ENCODE measurements at places on chromosomes 5 and 9.

DNA sequence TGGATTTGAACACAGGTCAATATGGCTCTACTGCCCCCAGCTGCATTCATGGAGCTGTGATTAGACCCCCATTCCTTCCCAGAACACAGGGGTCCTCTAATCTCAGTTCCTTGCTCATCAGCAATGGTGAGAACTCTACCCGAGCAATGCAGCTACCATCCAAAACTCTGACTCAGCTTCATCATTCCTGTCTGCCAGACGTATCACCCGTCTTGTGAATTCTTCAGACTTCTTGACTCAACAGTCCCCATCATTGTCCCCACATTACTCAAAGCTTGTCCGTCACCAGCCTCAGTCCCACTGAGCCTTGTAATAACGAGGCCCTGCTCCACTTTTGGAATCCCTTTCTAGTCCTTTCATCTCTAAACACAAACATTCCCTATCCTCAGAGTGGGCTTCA is 36.3 kb upstream of the STX17 start:
- DNase-seq = no peak

- DNase-seq = no peak
Measured at GRCh38 chr9:120934281-120934680, 7.7 kb upstream of the TRAF1 start.

- DNase-seq = peak; percentile 77
Measured at GRCh38 chr5:173329491-173330337, 1.5 kb upstream of the STC2 start.

DNA sequence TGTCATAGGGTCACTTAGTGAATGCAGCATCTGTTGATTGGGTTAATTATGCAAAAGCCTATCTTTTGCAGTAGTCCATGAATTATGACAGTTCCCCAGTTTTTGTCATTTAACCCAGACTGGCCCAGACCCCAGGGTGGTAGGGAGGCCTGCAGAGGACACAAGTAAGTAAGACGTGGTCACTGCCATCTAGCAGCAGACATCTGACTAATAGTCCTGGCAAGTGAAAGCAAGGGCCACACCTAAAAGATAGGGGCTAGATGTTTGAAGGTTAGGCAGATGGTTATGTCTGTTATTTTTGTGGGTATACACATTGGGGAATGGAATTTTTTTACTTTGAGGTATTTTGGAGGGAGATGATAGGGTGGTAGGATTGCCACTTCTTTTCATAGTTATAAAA is 48.0 kb downstream of the RAB14 start:
- no peak for DNase-seq

- no peak for DNase-seq
Measured at GRCh38 chr5:103706939-103707682, 144.5 kb upstream of the NUDT12 start.

GRCh38 chr9:114860187-114860586 is 54.3 kb upstream of the TNFSF15 start:
- no peak for DNase-seq

GRCh38 chr5:141149812-141150211 is at the start of gene PCDHB6:
PCDHB6 (plus strand) TSS chr5:141150057; CDS start chr5:141150258, 201 bp downstream.
- peak; percentile 13 for DNase-seq

DNA sequence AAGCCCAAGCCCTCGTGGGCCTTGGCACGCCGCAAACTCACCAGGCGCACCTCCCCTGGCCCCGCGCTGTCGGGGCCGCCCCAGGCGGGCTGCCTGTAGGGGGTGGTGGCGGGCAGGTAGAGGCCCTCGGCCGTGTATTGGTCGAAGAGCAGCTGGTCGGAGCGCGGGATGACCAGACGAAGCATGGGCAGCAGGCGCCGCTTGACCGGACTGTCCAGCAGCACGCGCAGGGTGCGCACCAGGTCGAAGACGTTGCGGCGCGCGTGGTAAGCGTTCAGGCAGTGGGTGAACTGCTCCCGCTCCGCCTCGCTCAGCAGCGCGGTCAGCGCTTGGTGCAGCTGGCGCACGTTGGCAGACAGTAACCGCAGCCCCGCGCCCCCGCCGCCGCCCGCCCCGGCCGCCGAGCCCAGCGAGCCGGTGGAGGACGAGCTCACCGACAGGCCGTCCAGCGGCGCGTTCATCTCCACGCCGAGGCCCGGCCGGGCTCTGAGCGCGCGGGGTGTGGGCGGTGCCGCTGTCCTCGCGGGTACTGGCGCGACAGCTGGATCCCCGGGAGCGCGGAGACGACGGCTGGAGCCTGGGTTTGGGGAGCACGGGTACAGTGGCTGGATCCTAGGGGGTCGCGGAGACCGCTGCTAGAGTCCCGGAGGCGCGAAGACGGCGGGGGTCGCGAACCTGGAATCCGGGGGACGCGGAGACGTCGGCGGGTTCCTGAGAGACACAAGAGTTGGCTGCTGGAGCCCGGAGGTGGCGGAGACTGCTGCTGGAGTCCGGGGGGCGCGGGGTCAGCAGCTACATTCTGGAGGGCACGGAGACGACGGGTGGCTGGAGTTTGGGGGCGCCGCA is 709 bp downstream of the WHRN start:
- DNase-seq = peak; percentile 63

- no peak for DNase-seq
Measured at GRCh38 chr9:18793122-18793521, 239.9 kb downstream of the SAXO1 start.

GRCh38 chr9:137878146-137878941 is 762 bp downstream of the CACNA1B start:
- DNase-seq = peak; percentile 51

DNA sequence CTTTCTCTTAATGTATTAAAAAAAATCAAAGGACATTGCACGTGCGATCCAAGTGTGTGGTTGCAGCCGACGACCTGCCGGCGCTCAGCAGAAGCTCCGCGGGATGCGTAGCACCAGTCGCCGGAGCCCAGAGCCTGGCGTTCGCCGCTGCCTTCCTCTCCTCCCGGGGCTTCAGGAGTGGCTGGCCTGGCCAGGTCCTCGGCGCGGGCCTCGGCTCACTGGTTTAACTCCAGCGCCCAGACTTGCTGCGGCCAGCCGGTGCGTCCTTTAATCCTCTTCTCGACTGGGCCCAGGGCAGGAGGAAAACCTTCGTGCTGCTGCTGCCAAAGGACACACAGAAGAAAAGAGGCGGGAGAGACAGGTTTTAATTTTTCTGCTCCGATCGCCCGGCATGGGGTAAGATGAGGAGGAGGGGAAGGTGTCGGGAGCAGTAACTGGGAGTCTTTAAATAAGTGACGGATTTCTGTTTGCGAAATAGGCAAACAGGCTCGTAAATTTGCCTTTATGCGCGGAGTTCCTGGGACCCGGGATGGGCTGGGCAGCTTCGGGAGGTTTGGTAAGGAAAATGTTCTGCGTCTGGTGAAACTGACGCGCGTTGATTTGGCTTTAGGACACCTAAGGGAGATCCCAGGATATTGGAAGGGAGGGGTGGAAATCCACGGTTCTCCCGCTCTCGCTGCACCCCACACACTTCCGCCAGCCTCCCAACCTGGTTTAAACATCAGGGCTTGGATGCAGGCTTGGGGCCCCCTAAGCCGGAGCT is 2.3 kb downstream of the HAND1 start:
- DNase-seq = no peak

- DNase-seq = no peak
Measured at GRCh38 chr5:84255315-84255714, 129.4 kb downstream of the EDIL3 start.

DNA sequence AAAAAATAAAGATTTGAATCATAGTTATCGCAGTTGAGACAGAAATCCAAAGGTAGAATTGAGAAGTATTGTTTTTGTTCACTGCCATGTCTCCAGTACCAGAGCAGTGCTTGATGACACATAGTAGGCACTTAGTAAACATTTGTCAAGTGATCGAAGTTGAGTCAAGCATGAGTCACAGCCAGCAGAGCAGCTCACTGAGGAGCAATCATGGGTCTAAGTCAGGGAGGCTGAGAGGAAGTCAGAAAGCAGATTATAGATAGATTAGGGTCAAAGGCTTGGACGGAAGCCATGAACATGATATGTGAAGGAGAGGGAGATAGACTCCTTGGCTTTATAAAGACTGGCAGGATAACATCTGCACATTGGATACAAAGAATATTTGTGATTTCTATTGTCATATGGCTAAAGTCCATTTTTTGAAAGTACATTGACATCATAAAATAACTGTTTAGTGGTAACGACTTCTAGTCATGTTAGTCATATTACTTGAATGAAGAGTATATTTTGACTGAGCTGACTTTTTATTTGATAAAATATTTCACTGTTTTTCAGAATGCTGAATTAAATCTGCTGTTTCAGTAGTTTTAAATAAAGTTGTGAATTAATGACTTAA is 168.5 kb downstream of the RAB3C start:
- DNase-seq = peak; percentile 23

DNA sequence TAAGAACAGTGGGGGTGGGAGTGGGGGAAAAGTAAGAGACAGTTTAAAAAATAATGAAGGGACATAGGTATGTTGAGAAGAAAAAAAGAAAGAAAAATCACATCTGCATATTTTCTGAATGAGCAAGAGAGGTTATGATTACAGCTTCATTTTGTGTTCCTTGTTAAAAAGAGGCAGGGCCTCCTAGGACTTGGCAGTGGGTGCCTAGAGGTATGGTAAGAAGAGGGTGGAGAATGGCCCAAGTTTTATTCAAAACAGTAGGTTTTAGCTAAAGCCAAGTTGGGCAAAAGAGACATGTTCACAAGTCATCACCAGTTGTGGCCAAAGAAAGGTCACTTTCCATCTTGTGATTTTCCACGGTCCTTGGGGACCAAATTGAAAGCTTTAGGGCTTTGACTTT is 643.4 kb downstream of the CCDC171 start:
- DNase-seq = no peak

DNA sequence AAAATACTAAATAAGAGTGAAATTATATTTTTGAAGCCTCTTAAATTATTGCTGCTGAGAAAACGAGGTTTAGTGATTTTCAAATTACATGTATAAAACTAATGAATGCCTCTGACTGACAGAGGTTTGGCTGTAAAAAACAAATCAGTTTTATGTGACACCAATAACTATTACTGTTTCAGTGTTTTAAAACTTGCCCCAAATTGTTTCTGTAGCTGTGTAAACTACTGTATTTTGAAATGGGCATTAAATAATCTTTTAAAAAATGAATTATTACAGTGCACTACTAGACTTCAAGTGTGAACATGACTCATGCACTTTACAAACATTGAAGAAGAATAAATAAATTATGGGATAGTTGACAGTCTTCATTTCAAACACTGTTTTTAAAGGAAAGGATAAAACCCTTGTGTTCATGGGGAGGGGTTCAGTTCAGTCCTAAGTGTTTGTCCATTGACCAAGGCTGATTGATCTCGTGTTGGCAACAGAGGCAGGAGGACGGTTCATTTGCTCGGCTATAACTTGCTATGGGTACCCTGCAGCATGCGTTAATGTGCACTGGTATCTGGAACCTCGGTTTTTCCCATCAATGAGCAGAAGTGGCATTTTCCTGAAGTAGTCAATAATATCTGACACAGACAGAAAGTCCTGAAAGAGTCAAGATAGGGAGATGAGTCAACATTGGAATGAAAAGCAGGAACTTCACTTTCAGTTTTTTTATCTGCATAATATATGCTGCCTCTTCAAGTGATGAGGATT is 15.6 kb downstream of the C5orf58 start:
- DNase-seq = no peak

GRCh38 chr5:156155598-156155997 is 171.4 kb upstream of the SGCD start:
- no peak for DNase-seq

- DNase-seq = no peak
Measured at GRCh38 chr5:68685863-68686262, 408.0 kb upstream of the SLC30A5 start.

- no peak for DNase-seq
Measured at GRCh38 chr5:151870271-151870670, 54.4 kb downstream of the GLRA1 start.

- no peak for DNase-seq
Measured at GRCh38 chr5:84092738-84093137, 291.9 kb downstream of the EDIL3 start.

GRCh38 chr9:134007150-134007549 is 15.0 kb upstream of the VAV2 start:
- DNase-seq = no peak

DNA sequence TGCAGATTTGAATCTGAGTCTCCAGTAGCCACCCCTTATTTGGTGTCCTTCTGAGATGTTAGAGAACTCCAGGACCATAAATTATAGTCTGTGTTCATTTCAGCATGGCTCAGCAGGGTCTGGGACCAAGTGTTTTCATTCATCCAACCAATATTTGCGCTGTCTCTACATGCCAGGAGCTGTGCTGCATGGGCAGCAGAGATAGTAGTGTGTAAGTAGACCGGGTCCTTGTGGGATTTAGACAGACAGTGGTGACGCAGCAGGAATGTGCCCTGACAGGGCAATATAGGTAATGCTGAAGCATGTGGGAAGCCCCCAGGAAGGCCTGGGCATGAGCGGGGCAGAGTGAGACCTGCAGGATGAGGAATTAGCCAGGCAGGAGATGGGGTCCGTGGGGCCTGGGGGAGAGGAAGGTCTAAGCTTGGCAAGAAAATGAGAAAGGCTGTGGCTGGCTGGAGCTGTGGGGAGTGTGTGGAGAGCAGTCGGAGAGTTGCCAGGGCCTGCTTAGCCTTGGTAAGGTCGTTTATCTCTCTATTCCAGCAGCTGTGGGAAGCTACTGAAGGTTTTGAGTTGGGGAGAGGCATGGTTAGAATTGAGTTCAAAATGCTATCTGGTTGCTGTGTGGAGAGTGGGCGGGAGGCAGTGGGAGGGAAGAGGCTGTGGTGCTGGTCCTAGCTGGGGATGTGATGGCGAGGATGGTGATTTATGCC is 16.8 kb downstream of the STXBP1 start:
- DNase-seq = no peak

DNA sequence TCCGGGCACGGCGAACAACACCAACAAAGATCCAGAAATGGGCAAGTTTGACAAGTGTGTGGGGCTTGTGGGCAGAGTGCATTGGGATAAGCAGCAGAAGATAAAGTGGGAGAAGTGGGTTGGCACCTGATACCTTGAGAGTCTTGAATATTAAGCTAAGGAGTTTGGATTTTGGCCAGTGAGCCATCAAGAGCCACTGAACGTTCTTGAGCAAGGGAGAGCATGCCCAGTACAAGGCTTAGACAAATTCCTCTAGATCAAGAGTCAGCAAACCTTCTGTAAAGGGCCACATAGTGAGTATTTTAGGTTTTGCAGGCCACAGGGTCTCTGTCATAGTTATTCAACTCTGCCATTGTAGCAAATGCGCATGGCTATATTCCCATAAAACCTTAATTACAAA is 26.6 kb upstream of the TRMT10B start:
- DNase-seq = no peak

DNA sequence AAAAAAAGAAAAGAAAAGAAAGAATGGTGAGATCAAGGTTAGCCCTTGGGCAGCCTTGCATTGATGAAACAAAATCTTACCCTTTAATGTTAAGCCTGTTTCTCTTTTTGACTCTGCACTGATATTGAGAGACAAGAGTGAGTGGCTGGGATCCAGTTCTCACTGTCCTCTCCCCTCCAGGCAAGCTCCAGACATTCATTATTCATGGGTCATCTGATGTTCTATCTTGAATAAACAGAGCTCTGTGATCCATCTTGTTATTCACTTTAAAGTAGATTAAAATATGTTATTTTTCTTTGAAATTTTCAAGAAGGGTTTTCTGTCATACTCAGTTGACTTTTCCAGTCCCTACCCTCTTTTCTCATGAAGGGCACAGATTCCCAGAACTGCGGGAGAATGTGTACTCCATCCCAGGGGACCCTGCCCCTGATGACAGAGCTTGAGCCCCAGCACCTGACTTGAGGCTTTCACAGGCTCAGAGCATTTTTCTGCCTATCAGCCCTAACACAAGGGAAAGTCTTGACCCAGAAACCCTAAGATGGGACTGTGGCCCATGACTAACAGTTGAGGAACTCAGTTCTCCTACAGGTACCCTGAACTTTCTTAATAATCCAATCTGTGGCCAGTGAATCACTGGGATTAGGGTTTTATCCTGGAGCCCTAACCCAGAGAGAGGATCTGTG is 24.1 kb downstream of the ACTL7B start:
- DNase-seq = no peak

GRCh38 chr9:22211588-22212360 is 202.7 kb upstream of the CDKN2B start:
- no peak for DNase-seq
